ENCODE measurements at places on chromosomes 11 and 22.

GRCh38 chr11:68527585-68527984, 67.0 kb downstream of the PPP6R3 start:
- DNase-seq, result no peak

DNA sequence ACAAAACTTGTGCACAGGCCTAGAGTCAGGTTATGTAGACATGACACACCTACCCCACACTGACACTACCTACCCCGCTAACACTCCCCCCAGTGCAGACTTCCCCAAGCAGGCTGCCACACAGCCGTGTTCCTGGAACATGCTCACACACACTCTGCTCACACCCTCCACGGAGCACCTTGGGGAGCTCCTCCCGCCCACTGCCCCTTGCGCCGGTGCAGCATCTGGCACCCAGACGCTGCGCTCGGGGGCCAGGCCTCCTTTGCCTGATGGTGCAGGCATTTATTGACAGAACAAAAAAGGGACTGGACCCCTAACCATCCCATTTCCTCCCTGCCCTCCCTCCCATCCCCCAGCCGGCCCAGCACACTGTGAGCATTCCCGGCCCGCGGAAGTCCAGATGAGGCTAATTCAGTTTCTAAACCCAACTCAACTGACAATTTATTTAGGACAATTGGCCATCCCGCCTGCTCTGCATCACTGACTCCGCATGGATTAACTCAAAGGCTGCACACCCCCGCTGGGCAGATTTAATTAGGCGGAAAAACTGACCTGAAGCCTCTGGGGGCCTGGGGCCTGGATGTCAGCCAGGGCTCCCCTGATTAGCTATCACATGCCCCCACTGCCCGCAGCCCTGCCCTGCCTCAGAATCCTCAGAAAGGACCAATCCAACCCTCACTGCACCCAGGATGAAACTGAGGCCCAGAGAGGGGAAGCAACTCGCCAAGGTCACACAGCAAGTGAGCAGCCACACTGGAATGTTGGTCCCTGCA, 30.1 kb downstream of the KCNC1 start:
- DNase-seq, result no peak

GRCh38 chr11:69647761-69648497, 7.0 kb downstream of the CCND1 start:
- DNase-seq, result no peak

GRCh38 chr11:860234-861104, 17.8 kb downstream of the TSPAN4 start:
- DNase-seq, result no peak

- DNase-seq, result no peak
Observed at GRCh38 chr11:86067009-86067850, 1.7 kb downstream of the PICALM start.

DNA sequence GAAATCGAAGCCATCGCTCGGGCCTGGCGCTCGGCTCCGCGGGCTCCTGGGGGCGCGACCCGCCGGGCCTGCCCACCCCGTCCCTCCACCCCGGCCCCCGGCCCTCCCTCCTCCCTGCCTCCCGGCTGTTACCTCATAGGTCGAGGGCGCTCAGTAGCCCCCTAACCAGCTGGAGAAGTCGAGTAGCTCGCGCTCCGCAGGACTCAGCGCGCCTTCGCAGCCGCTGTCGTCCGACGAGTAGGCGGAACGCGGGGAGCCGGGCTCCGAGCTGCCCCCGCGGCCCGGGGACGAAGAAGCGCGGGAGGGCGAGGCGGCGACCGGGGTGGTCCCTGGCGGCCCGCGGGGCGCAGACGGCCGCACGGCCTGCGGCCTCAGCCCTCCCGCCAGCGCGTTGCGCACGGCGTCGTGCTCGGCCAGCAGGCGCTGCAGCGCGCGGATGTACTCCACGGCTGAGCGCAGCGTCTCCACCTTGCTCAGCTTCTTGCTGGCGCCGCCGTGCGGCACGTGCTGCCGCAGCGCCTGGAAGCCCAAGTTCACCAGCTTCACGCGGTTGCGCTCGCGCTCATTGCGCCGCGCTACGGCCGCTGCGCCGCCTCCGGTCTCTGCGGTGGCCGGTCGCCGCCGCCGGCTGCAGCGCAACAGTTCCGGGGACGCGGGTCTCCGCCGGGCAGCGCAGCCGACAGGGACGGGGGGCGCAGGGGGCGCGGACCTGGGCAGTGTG, 627 bp downstream of the ASCL2 start:
- DNase-seq, result no peak

GRCh38 chr11:66346476-66347424, 679 bp downstream of the B4GAT1 start:
- DNase-seq, result no peak

GRCh38 chr11:2699185-2699530, 636 bp downstream of the KCNQ1OT1 start:
- DNase-seq, result no peak

GRCh38 chr11:119634301-119634700, 94.7 kb downstream of the NECTIN1 start:
- no peak for DNase-seq

GRCh38 chr11:118596224-118597146, 10.9 kb upstream of the PHLDB1 start:
- no peak for DNase-seq

DNA sequence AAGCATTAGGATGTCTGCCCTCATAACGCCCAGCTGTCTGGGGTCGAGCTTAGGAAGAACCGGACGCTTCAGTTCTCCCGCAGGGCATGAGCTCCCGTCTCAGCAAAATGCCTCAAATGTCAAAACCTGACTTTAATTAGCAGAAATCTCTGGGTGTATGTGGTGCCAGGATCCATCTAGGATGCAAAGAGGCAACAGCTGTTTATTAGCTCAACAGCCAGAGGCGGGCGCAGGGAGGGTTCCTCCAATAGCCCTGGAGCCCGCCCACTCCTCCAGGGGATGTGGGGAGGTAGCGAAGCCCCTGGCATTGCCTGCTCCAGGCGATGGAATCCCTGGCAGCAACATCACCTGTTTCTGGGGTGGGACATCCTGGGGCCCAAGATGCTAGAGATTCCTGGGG, 39.4 kb upstream of the RTL6 start:
- no peak for DNase-seq

DNA sequence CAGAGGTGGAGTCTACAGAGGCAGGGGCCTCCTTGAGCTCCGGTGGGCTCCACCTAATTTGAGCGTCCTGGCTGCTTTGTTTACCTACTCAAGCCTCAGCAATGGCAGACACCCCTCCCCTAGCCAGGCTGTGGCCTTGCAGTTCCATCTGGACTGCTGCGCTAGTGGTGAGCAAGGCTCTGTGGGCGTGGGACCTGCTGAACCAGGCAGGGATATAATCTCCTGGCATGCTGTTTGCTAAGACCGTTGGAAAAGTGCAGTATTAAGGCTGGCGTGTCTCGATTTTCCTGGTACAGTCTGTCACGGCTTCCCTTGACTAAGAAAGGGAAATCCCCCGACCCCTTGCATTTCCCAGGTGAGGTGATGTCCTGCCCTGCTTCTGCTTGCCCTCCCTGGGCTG, 77.7 kb downstream of the GDPD4 start:
- no peak for DNase-seq

DNA sequence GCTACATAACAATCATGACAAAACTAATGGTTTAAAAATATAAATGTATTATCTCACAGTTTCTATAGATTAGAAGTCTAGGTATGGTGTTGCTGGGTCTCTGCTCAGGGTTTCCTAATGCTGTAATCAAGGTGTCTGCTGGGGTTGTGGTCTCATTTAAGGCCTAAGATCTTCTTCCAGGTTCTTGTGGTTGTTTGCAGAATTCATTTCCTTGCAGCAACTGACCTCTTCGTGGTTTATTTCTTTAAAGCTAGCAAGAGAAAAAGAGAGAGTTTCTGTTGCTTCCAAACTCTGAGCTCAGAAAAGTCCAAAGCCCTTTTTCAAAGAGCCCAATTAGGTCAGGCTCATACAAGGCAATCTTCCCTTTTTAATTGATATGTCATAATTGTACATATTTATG, 452.7 kb upstream of the CCDC179 start:
- DNase-seq, result no peak

GRCh38 chr22:31139866-31140716, at the start of gene PLA2G3:
Gene PLA2G3 (minus strand): TSS chr22:31140508. CDS start chr22:31140354, 154 bp downstream.
- DNase-seq, result no peak

- DNase-seq, result no peak
Observed at GRCh38 chr11:46391578-46392420, at the start of gene CHRM4. Gene CHRM4 (minus strand): TSS chr11:46391776. CDS start chr11:46386557, 5,219 bp downstream.

DNA sequence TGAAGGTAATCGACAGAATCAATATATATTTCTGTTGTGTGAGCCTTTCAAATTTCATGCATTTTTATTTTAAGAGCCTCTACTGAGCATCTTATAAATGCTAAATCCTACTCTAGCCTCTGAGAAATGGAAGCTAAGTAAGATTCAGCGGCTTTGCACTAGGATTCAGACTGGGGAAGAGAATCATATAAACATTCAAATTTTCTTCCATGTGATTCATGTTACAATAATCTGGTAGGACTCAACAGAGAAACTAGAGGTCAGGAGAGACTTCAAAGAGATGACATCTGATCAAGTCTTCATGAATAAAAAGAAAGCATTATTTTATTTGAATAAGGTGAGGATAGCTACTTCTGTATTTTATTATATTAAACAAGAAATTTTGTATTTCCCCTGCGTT, 538.9 kb downstream of the DLG2 start:
- no peak for DNase-seq

GRCh38 chr11:127098684-127099083, 98.1 kb upstream of the KIRREL3 start:
- DNase-seq, result no peak

DNA sequence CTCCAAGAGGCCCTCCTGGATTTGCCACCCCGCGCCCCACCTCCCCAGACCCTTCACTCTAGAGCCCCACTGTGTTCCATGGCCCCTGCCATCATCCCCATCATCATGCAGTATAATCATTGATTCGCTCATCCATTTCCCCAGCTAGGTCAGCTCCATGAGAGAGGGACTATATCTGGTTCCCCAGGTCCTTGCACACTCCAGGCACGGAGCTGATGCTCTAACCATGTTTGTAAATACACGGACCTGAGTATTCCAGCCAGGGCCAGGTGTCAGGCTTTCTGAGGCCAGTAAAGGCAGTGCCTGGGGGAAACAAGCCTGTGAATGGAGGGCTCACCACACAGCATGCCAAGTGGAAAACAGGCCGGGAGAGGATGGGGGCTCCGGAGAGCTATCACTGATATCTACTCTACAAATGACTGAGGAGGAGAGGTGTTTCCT, 27.1 kb upstream of the OAF start:
- no peak for DNase-seq

DNA sequence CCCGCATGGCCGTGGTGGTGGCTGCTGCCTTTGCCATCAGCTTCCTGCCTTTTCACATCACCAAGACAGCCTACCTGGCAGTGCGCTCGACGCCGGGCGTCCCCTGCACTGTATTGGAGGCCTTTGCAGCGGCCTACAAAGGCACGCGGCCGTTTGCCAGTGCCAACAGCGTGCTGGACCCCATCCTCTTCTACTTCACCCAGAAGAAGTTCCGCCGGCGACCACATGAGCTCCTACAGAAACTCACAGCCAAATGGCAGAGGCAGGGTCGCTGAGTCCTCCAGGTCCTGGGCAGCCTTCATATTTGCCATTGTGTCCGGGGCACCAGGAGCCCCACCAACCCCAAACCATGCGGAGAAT, 10.9 kb upstream of the ARHGEF17 start:
- DNase-seq, result no peak

DNA sequence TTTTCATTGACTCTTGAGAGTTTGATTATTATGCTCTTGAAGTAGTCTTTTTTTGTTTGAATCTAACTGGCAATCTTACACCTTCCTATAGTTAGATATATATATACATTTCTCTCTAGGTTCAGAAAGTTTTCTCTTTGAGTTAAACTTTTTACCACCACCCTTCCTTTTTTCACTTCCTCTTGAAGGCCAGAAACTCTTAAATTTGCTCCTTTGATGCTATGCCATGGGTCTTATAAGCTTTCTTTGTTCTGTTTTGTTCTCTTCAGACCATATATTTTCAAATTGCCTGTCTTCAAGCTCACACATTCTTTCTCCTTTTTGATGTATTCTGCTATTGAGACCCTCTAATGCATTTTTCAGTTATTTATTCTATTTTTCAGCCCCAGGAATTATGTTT, 513.5 kb upstream of the CNTN5 start:
- DNase-seq, result no peak

DNA sequence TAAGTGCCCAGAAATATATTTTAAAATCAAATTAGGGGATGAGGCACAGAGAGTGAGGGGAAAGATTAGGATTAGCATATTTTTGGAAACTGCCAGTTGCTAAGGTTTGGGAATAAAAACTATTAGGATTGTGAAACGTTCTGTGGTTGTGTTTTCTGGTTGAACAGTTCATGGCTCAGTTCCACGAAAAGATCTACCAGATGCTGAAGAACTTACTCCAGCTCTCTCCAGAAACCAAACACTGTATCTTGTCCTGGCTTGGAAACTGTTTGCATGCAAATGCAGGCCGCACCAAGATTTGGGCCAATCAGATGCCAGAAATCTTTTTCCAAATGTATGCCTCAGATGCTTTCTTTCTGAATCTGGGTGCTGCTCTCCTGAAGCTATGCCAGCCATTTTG, 15.3 kb downstream of the UBE4A start:
- no peak for DNase-seq

DNA sequence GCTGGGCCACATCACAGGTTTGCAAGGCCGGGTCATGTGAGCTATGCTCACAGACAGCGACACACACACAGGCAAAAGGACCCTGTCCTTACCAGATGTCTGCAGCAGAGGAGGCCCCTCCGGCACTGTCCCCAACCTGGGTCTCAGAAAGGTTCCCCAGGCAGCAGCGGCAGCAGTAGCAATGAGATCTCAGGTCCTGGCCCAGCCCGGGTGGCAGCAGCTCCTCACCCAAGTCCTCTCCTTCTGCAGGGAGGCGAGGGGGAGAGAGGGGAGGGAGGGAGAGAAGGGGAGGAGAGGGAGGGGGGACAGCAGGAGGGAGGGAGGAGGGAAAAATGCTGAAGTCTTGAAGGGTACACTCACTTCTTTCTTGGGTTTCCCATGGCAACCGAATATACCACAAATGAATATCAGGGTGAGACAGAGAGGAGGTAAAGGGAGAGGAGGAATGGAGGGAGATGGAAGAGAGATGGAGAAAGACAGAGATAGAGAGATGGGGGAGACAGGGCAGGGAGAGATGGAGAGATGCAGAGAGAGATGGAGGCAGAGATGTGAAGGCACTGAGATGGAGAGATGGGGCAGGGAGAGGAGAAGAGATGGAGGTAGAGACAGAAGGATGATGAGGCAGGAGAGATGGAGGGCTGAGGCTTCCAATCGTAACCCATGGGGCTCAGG, 9.5 kb downstream of the ELFN2 start:
- no peak for DNase-seq

DNA sequence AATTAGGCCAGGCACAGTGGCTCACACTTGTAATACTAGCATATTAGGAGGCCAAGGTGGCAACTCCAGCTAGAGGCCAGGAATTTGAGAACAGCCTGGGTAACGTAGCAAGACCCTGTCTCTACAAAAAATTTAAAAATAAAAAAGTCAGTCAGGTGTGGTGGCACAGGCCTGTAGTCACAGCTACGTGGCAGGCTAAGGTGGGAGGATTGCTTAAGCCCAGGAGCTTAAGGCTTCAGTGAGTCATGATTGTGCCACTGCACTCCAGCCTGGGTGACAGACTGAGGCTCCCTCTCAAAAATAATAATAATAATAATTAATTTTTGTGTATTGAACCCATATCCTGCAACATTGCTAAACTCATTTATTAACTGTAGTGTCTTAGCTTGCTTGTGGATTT, 15.3 kb upstream of the TRIM29 start:
- DNase-seq, result no peak

GRCh38 chr11:12585861-12586260, 88.4 kb upstream of the TEAD1 start:
- no peak for DNase-seq

- no peak for DNase-seq
Observed at GRCh38 chr22:46587061-46587460, 33.1 kb upstream of the GRAMD4 start.

Measured in central memory CD8-positive, alpha-beta T cell (primary cell).